ENCODE measurements at places on chromosomes 16 and 17.

DNA sequence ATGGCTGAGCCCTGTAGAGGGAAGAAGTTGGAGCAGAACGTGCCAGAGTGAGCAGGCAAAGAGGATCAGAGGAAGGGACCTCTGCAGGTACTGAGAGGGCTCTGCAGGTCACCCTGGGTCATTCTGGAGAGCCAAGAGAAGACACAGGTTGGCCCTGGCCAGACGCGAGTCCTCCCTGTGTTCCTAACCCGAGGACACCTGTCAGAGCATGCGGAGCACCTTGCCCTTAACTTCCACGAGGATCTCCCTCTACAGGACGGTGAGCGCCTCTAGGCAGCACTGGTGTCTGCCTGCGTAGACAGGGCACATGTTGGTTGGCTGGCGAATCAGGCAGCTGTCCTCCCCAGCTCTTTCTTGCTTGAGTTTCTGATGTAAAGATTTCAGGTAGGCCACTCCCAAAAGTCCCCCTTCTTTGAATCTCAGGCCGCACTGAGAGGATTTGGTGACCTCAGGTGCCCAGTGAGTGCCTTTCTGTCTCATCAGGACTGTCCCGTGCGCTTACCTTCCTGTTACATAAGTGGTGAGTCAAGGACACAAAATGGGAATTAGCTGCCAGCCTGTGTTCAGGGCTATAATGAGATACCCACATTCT, 45.3 kb downstream of the MPRIP start:
- no peak for DNase-seq

DNA sequence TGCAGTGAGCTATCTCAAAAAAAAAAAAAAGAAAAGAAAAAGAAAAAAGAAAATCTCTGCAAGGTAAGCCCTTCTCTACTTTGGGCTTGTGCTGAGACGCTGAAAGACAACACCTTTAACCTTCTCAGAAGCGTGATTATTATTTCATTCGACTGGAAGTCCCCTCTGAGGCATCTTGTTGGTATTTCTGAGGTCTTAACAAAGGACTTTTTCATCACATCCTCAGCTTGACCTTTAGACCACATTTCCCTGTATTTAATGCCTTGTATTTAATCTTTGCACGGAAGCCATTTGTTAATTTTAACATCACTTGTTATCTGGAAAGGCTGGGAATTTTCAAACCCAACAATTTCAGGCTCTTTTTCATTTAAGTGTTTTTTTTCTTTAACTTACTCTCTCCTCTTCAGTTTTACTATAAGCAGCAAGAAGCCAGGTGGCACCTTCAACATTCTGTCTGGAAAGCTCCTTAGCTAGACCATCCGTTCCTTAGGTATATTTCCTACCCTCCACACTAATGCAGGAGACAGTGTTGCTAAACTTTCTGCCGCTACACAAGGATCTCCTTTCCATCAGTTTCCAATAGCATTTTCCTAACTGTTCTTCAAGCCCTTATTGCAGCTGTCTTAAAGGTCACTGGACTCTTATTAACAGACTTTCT, 10.3 kb downstream of the KCTD13 start:
- no peak for DNase-seq

- DNase-seq, result no peak
Observed at GRCh38 chr16:11627822-11628457, 40.3 kb upstream of the SNN start.

DNA sequence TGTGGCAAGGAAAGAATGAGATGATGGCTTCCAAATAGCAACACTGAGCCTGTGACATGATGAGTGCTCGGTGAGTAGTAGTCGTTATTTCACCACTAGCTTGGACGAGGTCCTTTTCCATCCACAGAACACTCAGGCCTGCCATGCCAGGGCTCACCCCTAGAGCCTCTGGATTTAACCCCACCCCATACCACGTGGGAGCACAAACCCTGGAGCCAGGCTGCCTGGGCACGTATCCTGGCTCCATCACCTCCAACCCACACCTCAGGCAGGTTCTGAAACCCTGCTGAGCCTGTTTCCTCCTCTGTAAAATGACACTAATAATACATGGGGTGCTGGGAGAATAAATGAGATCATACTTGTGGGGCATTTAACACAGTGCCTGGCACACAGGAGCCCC, 192.4 kb downstream of the KATNIP start:
- no peak for DNase-seq

- DNase-seq, result no peak
Observed at GRCh38 chr16:85291302-85292148, 179.3 kb upstream of the CIBAR2 start.

- no peak for DNase-seq
Observed at GRCh38 chr17:31388351-31388750, 3.1 kb upstream of the RAB11FIP4 start.

- DNase-seq, result no peak
Observed at GRCh38 chr16:56990407-56991286, 1.3 kb downstream of the NLRC5 start.

DNA sequence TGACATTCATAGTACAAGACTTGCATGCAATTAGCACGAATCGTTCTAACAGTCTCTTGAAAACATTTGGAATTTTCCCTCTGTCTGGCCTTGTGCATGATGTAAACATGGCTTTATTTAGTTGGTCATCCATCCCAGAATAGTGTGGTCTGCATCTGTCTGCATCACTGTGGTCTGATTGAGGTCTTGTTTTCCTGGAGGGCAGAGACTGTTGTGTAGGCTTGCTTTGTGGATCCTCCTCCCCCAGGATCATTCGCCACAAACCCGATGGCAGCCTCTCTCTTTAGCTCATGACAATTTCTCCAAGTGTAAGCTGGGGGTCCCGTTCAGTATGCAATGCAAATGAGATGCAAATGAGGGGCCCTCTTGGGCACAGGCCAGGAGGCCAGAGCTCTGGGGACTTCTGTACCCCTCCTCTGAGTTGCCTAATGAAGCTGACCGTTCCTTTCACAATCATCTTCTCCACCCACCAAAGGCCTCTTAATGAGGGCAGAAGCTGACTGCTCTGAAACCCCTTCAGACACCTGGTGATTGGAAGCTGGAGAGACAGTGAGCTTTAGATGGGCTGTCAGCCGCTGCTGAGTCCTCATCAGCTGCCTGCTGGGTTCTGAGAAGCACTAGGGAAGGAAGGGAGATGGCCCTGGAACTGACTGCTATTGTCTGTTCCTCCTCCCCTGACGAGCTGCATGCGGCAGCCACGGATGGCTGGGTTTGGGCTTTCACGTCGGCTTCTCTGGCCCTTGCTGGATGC, 201.2 kb upstream of the CACNG3 start:
- DNase-seq, result no peak

GRCh38 chr16:48386559-48387312, 1.5 kb upstream of the SIAH1 start:
- DNase-seq, result no peak

GRCh38 chr16:82660075-82660645, 33.4 kb downstream of the CDH13 start:
- DNase-seq, result no peak

DNA sequence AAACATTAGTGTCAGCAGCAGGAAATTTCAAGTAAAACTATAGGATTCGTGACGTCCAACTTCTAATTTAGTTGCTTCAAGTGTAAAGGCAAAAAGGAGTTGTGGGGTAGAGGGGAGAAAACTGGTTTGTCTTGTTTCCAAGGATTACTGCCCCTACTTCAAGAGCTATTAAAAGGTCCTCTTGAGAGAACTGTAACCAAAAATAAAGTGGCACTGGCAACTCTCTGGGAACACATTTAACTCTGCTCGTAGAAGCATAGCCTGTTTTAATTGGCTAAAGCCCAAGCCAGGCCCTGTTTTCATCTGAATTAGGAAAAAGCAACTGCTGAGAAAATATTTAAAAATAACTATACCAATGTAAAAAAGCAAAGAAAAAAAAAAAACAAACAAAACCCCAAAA, 51.8 kb upstream of the AKAP1 start:
- no peak for DNase-seq

- no peak for DNase-seq
Observed at GRCh38 chr17:75692976-75693375, 25.8 kb downstream of the SAP30BP start.

DNA sequence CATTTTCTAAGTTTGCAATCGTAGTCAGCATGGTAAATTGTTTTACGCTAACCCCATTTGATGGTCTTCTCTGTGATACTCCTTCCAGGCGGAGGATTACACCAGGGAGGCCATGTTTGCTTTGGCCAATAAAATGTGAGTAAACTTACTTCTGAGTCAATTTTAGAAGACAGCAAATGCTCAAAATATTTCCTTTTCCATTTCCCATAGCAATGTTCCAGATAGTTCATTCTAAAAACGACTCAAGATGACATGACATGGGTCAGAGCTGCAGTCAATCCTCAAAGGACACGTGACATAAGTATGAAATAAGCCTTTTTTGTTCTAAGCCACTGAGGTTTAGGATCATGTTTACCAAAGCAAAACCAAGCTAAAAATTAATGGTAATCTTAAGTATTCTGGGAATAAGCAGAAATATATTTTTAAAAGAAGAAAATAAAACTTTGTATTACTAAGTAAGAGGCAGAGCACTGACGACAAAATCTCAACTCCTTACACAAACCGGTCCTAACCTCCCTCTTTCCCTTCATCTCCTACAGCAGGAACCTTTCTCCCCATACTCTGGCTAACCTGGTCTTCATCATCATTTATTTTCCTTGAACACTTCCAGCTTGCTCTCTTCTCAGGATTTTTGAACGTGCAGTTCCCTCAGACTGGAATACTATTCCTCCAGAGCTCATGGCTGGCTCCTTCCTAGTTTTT, 266.2 kb downstream of the CEP112 start:
- no peak for DNase-seq

DNA sequence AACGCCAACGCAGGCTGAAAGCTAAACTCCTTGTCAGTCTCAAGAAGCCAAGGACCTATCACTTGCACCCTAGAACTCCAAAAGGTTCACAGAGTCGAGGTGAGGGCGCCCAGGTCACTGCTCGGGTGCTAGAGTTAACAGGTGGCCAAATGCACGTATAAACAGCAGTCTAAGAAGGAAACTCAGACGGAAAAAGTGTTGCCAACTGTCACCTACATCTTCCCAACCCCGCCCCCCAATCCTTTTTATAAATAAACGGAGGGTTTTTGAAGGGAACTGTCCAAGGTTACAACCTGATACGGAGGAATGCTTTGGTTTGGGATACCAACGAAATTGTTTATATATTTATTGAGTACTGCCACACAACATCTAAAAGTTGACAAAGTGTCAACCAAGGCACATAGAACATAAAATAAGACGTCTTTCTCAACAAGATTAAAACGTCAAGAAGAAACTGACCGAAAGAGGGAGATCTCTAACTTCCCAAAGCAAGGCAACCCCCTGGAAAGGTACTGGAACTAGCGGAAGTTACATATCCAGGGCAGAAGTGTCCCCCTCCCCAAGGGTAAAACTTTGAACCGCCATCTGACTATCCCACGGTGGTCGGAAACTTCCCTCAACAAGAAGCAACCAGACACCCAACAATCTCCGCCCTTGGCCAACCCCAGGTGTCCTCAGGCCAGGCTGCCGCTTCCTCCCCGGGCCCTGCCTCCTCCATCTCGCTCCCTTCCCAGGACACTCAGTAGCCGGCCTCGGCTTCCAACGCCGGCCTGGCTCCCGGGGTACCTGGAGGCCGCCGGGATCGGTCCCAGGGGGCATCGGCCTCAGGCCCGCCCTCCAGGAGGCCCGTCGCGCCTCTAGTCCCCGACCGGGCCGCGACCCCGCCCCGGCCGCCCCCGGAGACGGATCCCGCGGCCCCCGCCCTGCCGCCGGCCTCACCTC, 982 bp downstream of the SPAG9 start:
- peak; percentile 4 for DNase-seq

DNA sequence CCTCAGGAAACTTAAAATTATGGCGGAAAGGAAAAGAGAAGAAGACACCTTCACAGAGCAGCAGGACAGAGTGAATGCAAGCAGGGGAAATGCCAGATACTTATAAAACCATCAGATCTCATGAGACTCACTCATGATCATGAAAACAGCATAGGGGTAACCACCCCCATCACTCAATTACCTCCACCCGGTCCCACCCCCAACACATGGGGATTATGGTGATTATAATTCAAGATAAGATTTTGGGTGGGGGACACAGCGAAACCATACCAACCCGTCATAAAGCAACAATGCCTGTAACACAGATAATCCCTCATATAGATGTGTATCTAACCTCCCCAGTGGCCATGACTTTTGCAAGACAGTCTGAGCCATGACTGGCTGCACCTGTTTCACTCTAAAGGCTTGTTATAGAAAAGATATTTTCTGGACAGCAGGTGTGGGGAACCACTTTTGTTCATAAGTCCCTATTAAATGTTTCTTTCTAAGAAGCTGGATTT, 7.0 kb upstream of the GSDMA start:
- DNase-seq, result no peak

DNA sequence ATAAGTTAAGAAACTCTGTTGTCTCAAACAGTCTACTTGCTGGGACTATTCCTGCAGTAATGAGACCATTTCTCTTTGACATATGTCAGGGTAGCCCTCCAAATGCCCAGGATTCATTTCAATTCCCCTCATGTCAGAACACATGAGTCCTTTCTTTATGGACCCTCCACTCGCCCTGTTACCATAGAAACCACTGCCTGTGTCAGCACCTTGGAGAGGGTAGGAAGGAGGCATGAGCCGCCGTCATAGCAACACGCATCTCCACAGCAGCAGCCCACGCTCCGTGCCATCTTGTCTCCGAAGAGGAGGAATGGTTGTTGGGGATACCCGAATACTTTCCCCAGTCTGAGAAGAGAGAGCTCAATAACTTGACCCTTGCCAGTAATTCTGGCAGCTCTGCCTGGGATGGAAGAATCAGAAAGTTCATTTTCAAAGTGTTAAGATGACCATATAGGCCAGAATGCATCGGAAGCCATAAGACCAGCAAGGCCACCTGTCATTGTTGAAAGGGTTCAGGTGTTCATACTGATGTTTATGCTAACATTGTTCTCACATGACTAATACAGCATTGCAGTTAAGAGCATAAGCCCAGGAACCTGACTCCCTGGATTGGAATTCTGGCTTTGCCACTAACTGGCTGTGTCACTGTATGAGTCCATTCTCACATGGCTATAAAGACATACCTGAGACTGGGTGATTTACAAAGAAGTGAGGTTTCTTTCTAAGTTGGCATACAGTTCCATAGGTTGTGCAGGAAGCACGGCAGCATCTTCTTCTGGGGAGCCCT, 141.3 kb downstream of the ABCC12 start:
- DNase-seq, result no peak

DNA sequence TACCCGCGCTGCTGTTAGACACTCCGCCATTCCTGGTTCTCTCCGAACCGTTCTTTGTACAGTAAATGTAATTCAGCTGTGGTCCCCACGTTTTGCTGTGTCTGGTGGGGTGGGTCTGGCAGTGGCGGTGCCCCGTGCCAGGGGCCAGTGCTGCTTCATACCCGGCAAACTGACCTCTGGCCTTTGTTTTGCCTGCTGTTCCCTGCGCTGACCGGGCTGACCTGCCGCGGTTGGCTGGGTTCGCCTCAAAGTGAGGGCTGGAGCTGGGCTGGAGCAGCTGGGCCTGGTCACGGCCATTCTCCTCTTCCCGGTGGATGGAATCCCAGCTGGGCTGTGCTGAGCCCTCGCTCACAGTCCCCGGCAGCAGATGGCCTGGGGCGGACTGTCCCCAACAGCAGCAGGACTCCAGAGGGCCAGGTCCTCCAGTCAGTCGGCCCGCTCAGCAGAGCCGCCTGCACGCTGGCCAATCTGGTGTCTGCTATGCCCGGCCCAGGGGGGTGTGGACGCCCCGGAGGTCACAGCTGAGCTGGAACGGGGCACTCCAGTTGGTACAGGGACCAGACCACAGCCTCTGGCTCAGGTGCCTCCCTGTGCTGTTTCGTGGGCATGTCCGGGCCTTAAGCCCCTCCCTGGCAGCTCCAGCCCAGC, 1.5 kb upstream of the WFIKKN1 start:
- DNase-seq, result no peak

- DNase-seq, result no peak
Observed at GRCh38 chr17:64131606-64132270, 1.8 kb upstream of the ERN1 start.

- no peak for DNase-seq
Observed at GRCh38 chr17:72588561-72588960, 467.7 kb downstream of the SOX9 start.
